ENCODE measurements at places on chromosomes 6 and 20.

DNA sequence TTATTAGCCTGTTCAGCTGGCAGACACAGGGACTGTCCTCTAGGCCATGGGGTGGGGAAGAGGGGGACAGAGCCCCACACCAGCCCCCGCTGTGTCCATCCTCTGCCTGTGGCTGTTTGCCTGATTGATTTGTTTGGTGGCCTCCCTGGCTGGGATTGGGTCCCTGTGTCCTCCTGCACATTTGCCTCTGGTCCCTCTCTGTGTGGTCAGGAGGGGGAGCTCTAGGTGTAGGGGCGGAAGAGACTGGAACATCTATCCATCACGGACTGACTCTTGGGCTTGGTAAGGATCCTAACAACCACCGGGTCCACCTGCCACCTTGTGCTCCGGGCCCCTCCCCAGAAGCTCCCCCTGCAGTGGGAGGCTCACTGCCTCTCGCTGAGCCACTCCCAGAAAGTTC, 38.4 kb upstream of the CCDC167 start:
- DNase-seq, result no peak

DNA sequence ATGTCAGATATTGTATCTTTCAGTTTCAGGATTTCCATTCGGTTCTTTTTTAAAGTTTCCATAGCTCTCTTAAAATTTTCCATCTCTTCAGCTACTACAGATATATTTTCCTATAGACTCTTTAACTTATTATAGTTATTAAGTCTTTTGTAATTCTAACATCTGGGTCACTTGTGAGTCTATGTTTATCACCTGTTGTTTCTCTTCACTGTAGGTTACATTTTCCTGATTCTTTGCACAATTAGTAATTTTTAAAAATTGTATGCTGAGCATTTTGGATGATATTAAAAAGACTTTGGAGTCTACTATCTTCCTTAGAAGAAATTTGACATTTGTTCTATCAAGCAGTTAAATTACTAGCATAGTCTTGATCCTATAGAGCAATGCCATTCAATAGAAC, 140.7 kb downstream of the QRSL1 start:
- DNase-seq, result no peak

DNA sequence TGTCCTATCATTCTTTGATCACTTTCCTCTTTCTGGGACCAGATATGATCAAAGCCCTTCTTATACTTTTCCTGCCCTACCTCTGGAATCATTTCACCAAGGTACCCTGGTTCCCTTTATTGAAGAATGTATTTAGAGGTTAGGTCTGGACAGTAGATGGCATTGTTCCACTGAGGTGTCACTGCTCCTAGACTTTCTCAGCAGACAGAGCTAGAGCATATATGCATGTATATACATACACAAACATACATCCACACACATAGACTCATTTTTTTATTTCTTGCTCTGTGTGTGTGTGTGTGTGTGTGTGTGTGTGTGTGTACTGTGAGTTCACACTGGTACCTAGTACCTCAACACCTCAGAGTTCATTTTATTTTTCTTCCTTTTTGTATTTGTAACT, 40.9 kb downstream of the PTPRA start:
- DNase-seq, result no peak

DNA sequence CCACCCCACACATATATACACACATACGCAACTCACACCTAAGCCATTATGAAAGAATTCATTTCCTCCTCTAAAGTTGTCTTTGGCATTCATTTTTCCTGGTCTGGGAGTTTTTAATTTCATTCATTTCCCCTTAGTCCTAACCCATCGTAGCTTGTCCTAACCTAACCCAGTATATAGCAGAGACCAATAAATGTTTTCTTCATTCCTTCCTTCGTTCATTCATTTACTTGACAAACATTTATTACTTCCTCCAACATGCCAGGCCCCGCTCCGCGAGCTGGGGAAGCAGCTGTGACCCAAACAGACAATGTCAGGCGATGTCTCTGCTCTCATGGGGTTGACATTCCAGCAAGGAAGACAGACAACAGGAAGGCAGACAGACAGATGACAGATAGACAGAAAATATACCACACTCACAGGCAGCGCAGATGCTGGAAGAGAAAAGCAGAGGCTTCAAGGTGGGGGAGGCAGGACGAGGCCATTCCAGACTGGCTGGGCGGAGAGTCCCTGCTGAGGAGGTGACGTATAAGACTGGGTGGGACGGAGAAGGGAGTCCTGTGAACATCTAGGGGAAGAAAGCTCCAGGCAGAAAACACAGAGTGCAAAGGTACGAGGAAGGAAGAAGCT, 33.7 kb upstream of the SIRPA start:
- DNase-seq, result no peak

- DNase-seq, result no peak
Observed at GRCh38 chr6:48135323-48136084, 24.5 kb upstream of the PTCHD4 start.

GRCh38 chr6:110233770-110234374, 53.6 kb downstream of the CDC40 start:
- no peak for DNase-seq

DNA sequence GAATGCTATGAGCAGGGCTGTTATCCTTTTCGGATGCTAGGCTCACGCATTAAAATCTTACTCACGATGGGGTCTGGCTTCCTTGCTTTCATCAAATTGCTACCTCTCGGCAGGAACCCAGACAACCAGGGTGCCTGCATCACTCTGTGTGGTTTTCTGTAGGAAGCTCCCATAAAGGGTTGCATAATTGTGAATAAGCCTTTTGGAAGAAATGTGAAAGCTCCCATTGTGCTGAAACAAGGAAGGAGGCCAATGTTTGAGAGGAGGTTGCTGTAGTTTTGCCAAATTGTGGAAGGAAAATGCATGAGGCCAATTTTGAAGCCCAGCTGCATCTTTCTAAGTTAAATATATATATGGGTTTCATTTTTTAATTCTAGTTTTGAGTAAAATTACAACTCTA, 615.5 kb downstream of the C6orf118 start:
- DNase-seq, result no peak

Data from effector CD8-positive, alpha-beta T cell (primary cell).